ENCODE measurements at places on chromosomes 4 and X.

- DNase-seq = no peak
Measured at GRCh38 chr4:96471956-96472867, 632.3 kb downstream of the PDHA2 start.

DNA sequence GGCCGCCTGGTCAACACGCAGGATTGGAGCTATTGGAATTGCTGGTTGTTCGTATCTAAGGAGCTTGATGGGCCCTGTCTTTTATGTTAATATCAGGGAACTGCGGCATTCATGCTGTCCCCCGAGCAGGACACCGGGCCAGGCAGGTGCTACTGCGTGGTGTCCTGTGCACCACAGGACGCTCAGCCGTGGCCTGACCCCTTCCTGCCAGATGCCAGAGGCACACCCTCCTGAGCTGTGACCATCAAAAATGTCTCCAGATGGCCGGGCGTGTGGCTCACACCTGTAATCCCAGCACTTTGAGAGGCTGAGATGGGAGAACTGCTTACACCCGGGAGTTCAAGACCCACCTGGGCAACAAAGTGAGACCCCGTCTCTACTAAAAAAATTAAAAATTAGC, 32.1 kb downstream of the ABLIM2 start:
- DNase-seq = no peak

- DNase-seq = peak; percentile 52
Measured at GRCh38 chr4:3862640-3863420, 96.6 kb downstream of the ADRA2C start.

- no peak for DNase-seq
Measured at GRCh38 chr4:163195247-163195765, 28.6 kb upstream of the NAF1 start.

Measured in dermis microvascular lymphatic vessel endothelial cell (primary cell).